ENCODE measurements at places on chromosomes 12 and 14.

GRCh38 chr12:53781228-53781801 is 29.5 kb upstream of the CISTR start:
- no peak for DNase-seq

DNA sequence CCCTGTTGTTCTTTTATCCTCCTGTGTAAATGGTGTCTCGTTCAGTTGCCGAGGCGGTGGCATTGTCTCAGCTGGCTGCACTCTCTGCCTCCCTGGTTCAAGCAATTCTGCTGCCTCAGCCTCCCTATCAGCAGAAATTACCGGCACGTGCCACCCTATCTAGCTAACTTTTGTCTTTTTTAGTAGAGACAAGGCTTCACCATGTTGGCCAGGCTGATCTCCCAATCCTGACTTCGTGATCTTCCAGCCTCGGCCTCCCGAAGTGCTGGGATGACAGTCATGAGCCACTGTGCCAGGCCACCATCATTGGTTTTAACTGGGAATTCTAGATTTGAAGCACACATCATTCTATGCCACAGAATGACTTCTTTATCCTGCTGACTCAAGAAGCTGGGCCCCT is 175.3 kb upstream of the ALG10B start:
- DNase-seq: no peak

GRCh38 chr14:33232031-33232430 is 293.4 kb downstream of the NPAS3 start:
- no peak for DNase-seq

DNA sequence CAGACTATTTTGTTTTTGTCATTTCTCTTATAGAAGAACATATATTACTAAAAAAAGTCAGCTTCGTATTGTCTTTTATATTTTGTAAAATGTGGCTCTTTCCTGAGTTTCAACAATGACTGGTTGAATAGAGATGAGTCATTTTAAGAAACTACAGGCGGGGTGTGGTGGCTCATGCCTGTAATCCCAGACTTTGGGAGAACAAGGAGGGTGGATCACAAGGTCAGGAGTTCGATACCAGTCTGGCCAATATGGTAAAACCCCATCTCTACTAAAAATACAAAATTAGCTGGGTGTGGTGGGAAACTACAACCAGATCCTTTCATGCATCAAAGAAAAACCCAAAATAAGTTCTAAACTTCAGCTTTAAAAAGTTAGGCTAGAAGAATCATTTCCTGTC is 28.8 kb downstream of the HECTD4 start:
- no peak for DNase-seq

DNA sequence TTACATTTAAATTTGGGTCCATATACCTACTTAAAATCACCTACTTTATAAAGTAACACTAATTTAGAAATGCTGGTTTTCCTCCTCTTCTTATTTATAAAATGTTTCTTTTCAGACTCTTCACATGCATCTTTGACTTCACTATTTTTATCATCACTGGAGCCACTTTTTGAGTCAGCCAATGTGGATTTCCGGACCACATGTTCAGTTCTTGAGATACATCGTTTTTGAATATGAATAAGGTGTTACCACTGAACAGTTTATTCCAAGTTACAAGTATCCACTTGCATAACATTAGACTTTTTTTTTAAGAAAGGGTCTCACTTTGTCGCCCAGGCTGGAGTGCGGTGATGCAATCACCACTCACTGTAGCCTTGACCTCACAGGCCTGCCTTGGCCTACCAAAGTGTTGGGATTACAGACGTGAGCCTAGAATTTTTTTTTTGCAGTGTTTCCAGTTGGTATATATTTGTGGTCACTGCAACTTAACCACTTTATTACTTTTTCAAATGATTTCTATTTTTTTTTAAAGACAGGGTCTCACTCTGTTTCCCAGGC is 5.7 kb downstream of the FNTB start:
- no peak for DNase-seq

GRCh38 chr14:103695296-103696069 is 19.8 kb downstream of the XRCC3 start:
- no peak for DNase-seq

DNA sequence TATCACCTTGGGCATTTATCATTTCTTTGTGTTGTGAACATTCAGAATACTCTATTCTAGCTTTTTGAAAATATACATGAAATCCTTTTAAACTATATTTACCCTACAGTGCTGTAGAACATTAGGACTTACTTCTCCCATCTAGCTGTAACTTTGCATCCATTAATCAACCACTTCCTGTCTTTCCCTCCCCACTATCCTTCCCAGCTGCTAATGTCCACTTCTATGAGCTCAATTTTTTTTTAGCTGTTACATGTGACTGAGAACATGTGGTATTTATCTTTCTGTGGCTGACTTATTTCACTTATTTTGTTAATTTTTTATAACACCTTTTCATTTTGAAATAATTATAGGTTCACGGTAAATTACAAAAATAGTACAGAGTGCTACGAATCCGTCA is 136.0 kb downstream of the LMNTD1 start:
- no peak for DNase-seq

GRCh38 chr12:43108656-43109055 is 443.3 kb downstream of the ADAMTS20 start:
- no peak for DNase-seq

- no peak for DNase-seq
Observed at GRCh38 chr12:123253641-123254459, 17.8 kb downstream of the CDK2AP1 start.

DNA sequence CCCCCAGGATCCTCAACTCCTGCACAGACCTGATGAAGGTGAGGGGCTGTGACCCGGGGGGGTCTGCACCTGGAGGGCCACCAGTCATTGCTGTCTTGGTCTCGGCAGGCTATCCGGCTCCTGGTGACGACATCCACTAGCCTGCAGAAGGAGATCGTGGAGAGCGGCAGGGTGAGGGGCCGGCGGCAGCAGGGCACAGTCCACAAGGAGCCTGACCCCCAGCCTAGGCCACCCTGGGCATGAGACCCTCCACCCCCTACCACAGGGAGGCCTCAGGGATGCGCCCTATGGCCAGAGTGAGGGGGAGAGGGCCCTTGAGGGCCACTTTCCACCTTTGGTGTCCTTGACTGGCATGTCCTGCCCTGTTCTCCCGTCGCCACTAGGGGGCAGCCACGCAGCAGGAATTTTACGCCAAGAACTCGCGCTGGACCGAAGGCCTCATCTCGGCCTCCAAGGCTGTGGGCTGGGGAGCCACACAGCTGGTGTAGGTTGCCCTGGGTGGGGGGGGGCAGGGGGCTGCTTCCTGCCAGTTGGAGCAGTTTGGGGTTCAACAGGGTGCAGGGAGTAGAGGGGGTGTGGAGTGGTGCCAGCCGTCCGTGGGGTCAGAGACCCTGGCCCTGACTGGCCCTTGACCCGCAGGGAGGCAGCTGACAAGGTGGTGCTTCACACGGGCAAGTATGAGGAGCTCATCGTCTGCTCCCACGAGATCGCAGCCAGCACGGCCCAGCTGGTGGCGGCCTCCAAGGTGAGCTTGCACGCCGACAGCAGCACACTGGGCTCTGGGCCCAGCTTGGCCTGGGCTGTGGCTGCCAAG is 25.0 kb downstream of the HIP1R start:
- peak; percentile 75 for DNase-seq
